ENCODE measurements at places on chromosomes 11 and 22.

DNA sequence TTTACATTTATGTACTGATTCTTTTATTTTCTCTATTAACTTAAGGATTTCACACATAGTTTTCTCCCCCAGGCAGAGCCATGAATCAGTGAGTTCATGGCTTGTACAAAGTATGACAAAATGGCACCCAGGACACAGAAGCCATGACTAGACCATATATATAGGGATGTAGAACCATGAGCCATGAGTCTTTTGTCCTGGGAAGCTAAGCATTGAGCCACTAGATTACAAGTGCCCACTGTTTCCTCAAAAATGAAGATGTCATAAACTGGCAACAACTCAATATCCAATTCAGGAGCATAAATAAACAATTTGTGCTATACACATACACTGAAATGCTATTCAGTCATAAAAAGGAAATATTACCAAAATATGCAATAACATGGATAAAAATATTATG, 36.2 kb downstream of the CARD18 start:
- DNase-seq = no peak

DNA sequence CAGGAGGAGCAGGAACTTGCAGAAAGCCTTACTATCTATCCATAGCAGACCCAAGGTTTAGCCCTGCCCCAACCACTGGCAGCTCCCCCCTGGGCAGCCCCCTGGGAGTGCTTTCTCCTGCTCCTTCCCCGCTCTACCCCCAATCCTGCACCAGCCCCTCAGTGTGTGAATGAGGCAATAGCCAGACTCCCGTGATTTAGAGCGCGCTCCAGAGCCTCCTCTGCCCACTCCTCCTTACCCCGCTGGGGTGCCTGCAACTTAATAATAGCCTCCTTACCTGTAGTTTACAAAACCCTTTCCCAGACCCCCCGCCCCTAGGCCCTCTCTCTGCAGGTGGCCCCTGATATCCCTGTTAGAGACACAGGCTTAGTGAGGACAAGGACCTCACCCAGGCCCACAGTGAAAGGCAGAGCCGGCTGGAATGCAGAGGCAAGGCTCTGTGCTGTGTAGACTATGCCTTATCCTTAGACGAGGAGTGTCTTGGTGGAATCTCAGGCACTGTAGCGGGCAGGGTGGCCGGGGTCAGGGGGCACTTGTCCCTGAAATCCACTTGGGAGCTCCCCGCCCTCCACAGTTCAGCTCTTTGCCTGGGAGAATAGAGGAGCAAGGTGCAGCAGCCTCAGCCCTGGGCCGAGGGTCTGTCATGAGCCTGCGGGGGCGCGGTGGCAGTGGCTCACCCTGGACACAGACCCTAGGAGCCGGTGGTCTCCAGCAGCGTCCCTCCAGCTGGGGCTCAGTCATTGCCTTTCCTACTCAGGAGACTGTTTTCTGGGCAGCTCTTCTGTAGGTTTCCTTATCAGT, 4.3 kb upstream of the CARNS1 start:
- DNase-seq = no peak

DNA sequence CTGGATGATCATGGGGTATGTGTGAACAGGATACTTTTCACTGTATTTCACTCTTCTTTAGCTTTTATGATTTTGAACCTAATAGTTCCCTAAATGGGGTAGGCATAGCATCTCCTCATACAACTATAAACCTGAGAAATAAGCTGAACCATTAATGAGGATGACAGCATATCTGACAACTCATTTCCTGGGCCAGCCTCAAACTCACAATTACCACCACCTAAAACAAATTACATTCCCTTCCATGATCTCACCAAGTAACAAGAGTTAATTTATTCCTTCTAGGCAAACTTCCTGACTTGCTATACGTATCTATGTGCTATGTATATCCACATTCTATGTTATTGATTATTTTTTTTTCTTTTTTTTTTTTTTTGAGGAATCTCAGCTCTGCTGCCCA, 23.0 kb downstream of the SIK3 start:
- no peak for DNase-seq

DNA sequence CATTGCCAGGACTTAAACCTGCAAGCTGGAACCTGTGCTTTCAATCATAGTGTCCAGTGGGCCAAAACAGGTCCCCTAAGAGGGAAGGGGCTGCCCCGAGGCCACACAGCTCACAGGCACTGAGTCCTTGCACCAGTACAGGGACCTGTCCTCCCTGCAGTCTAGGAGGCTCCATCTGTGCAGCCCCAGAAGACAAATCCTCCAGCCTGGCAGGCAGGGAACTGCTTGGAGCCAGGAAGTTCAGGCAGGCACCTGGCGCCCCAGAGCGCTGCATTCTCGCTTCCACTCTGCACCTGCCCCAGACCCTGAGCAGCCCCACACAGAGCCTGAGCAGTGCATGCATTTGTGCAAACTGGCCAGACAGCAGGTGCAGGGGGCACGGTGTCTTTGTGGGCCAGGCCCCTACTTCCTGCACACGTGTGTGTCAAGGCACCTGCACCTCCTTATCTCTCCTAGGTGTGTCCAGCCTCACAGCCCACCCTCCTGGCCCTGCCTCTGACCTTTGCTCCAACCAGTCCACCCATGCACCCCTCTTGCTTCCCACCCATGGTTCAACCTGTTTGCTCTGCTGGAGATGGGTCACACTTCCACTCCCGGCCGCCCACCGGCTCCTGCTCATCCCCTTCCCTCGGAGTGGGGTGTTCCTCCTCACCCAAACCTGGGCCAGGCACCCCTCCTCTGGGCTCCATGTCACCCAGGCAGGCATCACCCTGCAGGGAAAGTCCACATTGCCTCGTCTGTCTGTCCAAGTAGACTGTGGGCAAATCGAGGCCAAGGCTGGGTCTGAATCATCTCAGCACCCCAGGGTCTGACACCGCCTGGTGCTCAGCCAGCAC, 19.0 kb downstream of the LINC01488 start:
- no peak for DNase-seq

GRCh38 chr22:26689513-26690301, 32.3 kb downstream of the MIAT start:
- DNase-seq = no peak

- peak; percentile 86 for DNase-seq
These were observed 230.4 kb downstream of the ST3GAL4 start for GRCh38 chr11:126585774-126586491.

DNA sequence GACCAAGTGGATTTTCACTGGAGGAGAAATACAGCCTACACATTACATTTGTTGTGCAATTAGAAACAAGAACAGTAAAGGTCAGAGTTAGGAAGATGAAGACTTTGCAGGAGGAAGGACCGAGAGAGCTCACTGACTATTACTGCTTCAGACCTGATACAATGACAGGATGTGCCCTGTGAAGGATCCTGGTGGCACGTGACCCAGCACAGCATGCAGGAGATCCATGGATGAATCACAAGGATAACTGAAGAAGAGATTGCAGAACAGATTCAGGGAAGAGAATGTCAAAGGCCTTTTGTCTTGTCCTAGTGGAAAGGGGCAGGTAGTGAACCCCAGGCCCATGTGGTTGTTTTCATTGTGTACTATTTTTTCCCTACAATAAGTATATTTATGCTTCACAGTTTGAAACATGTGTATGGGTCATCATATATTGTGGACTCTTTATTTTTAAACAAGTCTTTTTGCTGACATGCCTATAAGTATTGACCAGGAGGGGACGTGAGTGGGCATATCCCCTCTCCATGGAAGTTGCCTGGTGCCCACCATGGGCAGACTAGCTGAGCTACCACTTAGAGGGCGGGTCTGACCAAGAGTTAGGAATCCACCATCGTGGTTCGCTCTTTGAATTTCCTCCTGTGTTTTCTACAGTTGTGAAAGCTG, 44.3 kb downstream of the RASSF10 start:
- DNase-seq = no peak

- DNase-seq = peak; percentile 63
These were observed 8.5 kb upstream of the CCDC89 start for GRCh38 chr11:85694385-85694980.

DNA sequence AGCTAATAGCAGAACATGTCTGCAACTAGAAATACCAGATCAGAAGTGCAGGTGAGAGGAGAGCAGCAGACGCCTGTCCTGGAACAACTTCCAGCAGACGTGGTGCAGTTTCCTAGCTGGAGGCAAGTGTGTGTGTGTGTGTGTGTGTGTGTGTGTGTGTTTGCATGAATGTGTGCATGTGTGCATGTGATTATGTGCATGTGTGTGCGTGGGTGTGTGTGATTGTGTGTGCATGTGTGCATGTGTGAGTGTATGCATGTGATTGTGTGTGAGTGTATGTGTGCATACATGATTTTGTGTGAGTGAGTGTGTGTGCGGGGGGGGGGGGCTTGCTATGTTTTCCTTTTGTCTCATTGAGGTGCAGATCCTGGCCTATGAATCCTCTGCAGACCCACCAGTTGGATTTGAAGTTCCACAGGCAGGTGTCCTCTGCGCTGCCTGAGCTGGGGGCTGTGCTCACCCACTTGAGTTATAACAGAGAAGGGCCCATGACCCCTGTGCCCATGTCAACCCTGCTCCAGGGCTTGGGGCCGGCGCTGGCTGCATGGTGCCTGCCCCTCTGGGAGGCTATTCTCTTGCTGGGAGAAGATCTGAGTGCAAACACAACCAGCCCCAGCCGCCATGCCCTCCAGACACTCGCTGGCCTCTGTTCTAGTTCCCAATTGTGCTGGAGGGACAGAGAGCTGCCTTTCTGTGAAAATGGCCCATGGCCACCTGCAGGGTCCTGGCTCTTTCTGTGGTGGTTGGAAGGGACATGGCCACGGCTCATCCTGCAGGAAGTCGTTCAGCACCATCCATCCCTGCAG, 821.3 kb downstream of the BRD1 start:
- no peak for DNase-seq

DNA sequence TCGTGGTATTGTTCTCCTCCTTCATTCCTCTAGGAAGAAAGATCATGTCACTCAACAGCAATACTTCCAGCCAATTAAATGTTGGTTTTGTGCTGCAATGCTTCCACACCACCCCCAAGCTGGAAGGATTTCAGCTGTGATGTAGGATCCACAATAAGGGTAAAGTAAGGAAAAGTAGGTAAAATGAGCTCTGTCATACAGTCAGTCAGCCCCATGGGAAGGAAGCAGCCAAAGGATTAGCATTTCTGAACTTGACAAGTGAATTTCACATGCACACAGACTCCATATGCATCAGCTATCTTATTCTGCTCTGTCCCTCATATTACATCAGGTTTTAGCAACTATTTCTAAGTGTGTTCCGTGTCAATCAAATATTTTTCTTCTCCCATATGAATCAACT, 197.9 kb downstream of the TTC28 start:
- DNase-seq = no peak

- no peak for DNase-seq
These were observed 34.2 kb upstream of the FCHSD2 start for GRCh38 chr11:73176145-73176873.

- DNase-seq = no peak
These were observed 52.7 kb upstream of the CCND1 start for GRCh38 chr11:69588270-69588669.

DNA sequence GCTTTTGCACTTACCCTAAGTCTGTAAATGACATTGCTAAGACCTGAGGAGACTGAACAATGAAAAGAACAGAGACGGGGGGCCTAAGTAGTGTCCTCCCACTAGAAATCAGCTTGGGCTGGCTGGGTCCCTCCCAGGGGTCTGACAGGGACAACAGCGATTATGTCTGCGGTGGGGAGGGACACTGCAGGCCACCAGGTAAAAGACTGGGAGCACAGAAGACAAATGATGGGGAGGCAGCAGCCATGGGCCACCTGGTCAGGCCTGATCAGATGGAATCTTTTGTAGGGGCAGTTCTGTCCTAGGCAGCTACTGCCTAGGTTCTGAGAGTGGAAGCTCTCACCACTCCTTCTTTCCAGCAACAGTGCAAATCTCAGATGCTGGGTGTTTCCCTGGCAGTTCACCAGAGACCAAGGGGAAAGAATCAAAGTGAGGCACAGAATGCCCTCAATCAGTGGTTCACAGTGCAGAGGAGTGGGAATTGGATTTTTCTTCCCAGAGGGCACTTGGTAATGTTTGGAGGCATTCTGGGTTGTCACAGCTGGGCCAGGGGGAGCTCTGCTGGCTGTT, 59.1 kb upstream of the GNAZ start:
- no peak for DNase-seq

GRCh38 chr11:16191868-16192240, 164.5 kb downstream of the SOX6 start:
- DNase-seq = peak; percentile 17

DNA sequence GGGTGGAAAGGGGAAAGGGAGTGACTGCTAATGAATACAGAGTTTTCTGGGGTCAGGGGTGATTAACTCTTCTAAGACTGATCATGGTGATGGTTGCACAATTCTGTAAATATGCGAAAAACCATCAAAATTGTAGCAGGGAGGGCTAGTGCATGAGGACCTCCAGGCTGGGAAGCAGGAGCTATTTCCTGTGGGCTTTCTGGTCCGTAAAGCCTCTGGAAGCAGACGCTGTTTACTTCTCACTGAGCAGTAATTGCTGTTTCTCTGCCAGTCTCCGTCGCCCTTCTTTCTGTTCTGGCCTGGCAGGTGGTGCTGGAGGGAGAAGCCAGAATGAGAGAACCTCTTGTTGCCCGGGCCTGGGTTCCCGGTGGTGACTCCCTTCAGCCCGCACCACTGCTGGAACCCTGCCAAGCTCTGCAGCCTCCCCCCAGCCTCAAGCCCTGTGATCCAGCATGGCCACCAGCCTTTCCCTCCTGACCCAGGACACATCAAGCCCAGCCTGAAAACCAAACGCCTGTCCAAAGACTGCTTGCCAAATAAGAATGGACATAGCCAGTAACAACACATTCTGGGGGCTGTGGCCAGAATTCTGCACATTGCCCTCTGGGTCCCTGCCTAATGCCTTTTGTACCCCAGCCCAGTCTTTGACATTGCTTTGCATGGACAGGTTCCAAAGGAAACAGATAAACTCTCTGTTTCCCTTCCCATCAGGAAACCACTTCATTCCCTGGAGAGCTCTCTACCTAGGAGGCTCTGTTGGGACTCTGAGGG, 201.0 kb upstream of the NAV2 start:
- DNase-seq = no peak

- no peak for DNase-seq
These were observed 97.4 kb downstream of the MED15 start for GRCh38 chr22:20604776-20605221.
